ENCODE measurements at places on chromosomes 11 and 22.

DNA sequence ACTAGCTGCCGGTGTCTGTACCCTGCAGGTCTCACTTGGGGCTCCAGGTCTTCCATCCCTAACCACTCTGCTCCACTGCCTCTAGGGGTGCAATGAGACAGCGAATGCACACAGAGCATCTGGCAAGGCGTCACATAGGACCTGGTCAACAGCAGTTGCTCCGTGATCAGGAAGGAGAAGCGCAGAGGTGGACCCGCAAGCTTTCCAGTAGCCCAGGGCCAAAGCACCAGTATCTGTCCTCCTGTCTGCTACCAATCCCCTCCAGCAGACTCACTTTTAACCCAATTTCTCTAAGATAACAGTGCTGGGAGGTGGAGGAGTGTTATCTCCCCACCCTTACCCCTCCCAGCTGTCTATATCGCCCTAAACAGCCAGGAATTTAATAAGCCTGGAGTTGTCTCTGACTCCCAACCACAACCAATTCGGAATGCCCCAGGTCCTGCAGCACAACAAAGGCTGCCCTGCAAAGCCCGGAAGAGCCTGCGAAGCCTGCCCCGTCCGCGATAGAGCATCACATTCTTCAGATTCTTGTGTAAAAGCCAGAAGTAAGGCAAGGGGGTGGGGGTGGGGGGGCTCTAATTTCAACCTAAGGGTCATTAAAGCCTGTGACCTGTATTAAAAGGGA, 19.3 kb downstream of the MYH9 start:
- no peak for DNase-seq

- no peak for DNase-seq
Measured at GRCh38 chr22:23841292-23841691, 2.5 kb upstream of the DERL3 start.

GRCh38 chr11:76627606-76628005, 42.9 kb downstream of the LRRC32 start:
- DNase-seq = no peak

GRCh38 chr11:134487696-134488095, 75.7 kb upstream of the B3GAT1 start:
- DNase-seq = no peak

DNA sequence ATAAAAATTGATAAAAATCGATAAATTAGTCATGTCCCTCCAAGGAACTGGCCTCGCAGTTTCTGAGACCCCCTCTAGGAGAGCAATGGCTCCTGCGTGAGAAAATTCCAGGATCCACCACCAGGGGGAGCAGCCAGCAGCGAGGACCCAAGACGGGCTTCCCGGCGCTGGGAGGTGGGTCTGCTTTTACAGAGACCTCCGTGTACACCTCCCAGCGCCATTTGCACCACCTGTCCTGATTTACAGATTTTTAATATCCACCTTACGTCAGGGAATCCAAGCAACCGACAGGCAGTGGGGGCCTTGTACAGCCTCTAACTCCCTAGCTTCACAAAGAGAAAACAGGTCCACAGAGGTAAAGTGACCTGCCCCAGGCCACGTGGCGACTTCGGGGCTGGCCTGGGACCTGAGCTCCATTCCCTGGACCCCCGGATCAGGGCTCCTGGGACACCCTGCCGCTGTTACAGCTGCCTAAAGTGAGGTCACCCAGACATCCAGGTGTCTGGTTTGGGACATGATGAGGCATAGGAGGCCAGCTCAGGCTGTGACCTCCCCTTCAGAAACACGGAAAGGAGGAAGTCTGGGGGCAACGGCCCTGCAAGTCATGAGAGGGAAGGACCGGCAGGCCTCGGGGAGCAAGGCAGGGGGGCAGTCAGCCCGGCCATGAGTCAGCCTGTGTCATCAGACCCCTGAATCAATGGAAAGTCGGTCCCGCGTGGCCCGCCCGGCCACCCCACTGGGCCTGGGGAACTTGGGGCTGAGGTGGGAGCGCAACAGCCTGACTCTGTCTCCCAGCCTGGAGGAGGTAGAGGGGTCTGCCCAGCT, 3.5 kb downstream of the OSM start:
- peak; percentile 82 for DNase-seq

GRCh38 chr11:13423372-13423771, 39.6 kb downstream of the BTBD10 start:
- no peak for DNase-seq

GRCh38 chr11:112881461-112881860, 79.8 kb upstream of the NCAM1 start:
- no peak for DNase-seq

DNA sequence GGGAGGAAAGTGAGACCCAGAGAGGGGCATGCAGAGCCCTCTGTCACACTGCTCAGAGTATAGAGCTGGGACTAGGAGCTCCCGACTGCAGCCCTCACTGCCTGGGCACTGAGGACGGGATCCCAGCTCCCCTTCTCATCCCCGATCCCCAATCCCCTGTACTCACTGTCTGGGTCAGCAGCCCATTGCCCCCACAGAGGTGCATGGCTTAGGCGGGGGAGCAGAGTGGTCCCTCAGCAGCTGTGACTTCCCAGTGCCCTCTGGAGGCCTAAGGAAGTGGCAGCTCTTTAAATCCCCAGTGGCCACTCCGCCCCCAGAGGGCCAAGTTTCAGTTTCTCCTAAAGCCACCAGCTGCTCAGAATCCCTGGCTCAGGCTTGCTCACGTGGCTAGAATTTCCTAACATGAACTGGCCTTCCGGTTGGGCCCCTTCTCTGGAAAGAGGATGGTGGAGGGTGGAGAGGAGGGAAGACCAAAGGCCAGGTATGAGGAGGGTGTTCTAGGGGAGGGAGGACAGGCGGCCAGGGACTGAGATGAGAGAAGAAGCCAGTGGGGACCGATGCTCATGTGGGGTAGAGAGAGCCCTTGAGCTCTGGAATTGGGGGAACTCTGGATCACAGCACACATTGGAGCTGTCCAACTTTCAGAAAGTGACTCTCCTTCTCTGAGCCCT, at the start of gene BATF2:
TSS of gene BATF2 (minus strand) at position 262 of the 671 bp plus-strand sequence. CDS start at position 205, 57 bp downstream.
- DNase-seq = no peak

GRCh38 chr22:32255726-32256125, 579 bp upstream of the SLC5A4 start:
- no peak for DNase-seq

DNA sequence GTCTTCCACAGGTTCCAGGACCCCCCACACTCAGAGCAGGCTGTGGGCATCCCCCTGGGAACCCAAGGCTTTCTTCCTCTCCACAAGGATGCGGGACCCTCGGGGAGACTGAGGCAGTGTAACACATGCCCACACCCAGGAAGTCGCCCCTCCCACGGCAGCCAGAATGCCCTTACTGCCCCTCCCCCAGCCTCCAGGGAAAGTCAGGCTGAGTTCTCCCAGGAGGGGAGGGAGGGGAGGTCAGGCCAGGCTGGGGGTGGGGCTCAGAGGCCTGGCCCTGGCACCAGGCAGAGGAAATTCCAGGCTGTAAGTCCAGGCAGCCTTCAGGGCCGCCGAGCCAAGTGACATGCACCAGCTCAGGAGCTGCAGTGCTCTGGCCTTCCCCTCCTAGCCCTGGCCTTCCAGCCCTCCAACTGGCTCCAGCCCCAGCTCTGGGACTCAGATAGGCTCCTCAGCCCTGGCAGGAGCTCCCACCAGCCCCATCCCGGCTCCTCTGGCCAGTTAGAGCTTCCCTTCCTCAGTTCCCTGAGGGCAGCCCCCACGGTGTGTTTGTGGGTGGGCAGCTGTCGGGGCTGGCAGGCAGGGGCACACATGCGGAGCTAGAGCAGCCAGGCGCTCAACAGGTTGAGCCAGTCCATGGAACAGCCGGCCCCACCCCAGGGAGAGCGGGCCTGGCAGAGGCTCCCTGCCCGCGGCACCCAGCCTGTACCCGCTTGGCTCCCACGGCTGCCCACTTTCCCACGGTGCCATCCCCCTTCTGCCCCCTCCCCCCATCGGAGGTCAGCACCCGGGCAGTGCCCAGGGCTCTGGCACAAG, 3.6 kb downstream of the BCL9L start:
- DNase-seq = no peak

- no peak for DNase-seq
Measured at GRCh38 chr22:43292630-43293018, 50.5 kb downstream of the SCUBE1 start.

GRCh38 chr11:102223859-102224258, 93.4 kb upstream of the BIRC3 start:
- DNase-seq = no peak

- no peak for DNase-seq
Measured at GRCh38 chr11:130806746-130807145, 109.5 kb downstream of the SNX19 start.

GRCh38 chr11:117519170-117519569, 191.5 kb downstream of the CEP164 start:
- no peak for DNase-seq

- no peak for DNase-seq
Measured at GRCh38 chr22:40238425-40239344, 61.0 kb downstream of the TNRC6B start.

DNA sequence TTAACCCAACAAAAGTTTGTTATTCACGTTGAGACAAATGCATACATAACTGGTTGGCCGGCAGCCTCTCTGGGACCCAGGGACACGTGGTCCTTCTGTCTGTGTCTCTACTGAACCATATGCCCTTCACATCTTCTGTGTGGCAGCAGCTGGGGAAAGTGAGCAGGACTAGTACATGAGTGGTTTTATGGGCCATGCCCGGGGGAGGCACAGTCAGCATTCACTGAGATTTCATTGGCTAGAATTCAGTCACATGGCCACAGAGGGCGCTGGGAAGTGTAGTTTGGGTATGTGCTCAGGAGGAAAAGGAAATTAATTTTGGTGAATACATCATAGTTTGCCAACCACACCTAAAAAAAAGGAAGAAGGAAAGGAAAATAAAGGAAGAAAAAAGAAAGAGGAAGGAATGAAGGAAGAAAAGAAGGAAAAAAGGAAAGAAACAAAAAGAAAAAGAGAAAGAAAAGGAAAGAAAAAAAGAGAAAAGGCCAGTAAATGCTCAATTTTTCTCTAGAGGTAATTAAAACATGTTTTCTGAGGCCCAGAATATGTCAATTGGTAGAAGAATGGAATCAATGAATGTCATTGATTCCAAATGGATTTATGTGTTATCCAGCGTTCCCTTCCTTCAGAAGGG, 55.9 kb upstream of the KIRREL3 start:
- DNase-seq = no peak

Measured in stimulated activated CD4-positive, alpha-beta T cell treated with anti-CD3 and anti-CD28 coated beads, Interleukin-1b, Interleukin-23, amount 100 ng/mL, for 1 hour (primary cell).